Stimulated activated CD4-positive, alpha-beta T cell treated with anti-CD3 and anti-CD28 coated beads, Interleukin-12 subunit alpha, Interleukin-12 subunit beta, amount 100 ng/mL, for 48 hours (primary cell): ENCODE measurements at places on chromosomes 1 and 21.
A peak's percentile ranks its signal among the peaks of the same experiment; 100 is the strongest.

DNA sequence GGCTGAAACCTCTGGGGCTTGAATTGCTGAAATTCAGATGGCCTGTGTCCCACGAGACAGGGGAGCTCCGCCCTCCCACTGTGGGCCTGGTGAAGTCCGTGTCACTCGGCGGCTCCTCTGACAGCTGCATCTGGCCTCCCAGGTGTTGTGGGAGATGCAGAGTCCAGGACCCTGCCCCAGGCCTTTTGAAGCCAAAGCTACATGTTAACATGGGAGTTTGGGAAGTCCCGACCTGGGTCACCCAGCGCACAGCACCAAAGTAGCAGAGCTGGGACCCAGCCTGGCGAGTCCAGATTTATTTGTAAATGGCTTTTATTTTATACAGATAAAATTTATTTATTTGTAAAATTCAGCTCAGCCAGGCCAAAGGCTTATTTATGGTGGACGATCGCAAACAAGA lies 28.9 kb downstream of the SLC37A1 start:
- no peak for DNase-seq

DNA sequence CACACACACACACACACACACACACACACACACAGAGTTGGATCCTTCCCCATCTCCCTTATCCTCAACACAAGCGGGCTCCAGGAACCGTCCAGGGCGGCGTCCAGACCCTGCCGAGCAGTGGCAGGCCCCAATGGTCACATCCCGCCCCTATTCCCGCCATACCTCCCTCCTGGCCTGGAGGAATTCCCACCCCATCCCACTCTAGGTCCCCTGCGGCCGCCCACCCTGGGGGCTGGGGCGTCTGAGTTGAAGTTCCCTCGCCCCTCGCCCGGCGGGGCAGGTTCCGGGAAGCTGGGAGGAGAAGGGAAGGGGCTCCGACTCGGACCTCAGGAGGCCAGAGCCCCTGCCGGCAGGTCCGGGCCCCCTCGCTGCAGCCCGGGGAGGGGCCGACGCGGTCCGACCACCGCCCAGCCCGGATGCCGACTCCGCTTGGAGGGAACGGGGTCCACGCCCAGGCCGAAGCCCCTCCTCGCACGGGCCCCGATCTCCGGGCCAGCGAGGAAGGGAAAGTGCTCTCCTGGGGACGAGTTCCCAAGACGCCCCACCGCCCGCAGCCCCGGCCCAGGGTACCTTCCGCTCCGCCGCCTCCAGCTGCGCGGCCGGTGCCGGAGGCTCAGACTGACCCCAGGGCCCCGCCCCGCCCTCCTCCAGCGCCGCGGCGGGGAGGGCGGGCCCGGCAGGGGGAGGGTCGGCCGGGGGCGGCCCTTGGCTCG lies at the start of gene RHOC:
Gene RHOC, minus strand, starts transcription at position 623 of the 716 bp plus-strand sequence. CDS start 3,328 bp downstream, outside the sequence.
- DNase-seq: no peak

DNA sequence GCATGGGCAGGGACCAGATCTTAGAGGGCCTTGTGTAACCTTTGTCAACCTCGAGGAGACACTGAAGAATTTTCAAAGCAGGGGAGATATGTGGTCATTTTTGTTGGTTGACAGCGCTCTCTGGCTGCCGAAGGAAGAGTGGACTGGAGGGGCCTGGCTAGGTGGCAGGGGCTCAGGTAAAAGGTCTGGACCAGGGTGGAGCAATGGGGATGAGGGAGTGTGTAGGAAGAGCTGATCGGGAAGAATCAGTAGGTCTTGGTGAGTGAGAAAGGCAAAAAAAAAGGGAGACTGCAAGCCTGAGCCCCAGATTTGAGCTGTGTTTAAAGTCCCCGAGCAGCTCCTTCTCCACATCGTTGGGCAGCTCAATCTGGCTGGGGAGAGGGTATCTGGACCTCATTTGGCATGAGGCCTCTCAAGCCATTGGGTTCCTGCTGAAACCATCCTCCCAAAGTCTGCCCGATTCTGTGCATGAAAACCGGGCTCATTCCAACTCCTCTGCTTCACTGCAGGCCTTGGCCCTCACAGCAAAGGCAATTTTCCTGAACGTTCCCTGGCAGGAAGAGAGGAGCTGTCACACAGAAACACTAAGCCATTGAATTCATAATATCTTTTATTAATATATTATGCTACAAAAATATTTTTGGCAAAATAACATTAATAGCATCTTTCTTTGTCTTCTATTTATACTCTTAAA lies 237.1 kb downstream of the TRABD2B start:
- no peak for DNase-seq

GRCh38 chr1:36522021-36522420 lies 39.3 kb upstream of the CSF3R start:
- no peak for DNase-seq

DNA sequence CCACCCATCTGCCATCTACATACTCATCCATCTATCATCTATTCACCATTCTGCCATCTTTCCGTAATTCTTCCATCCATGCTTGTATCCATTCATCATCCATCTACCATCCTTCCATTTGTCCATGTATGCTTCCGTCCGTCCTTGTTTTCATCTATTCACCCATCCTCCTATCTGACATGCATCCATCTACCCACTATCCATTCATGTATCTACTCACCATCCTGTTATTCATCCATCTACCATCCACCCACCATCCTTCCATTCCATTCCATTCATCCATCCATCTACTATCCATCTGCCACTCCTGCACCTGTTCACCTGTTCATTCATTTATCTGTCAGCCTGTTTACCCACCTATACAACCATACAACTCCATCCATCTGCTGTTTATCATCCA lies 86.2 kb downstream of the TRIM11 start:
- no peak for DNase-seq

- DNase-seq: no peak
Measured at GRCh38 chr1:187691439-187691838, 862.7 kb downstream of the PLA2G4A start.

DNA sequence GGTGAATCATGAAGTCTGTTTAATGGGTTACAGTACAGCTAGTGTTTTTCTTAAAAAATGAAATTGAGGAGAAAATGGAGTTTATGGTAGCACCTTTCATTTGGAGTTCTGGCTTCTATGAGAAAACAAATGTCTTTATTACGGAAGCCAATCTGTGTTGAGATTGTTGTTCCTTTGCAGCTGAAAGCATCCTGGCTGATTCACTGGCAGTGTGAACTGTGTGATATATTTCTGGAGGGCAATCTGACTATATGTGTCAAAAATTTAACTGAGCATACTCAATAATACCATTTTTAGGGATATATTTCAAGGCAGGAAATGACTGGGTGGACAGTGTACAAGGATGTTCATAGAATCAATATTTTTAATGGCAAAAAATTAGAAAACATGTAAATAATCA lies 46.6 kb upstream of the LYST start:
- DNase-seq: no peak

DNA sequence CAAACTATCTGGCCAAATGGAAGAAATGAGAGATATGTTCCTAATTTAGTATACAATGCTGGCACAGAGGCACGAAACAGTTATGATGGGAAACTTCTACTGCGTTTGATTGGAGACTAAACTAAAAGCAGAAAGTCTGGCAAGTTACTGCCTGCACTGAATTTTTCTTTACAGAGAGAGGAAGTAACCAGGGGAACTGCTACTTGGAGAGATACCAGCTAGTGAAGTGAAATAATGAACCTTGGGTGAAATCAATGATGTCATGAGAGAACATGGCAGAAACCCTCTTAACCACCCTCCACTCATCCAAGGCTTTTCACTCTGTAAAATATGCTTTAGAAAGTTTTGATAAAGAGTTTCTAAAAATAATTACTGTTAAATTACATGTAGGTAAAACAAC lies 29.3 kb downstream of the NIBAN1 start:
- no peak for DNase-seq

DNA sequence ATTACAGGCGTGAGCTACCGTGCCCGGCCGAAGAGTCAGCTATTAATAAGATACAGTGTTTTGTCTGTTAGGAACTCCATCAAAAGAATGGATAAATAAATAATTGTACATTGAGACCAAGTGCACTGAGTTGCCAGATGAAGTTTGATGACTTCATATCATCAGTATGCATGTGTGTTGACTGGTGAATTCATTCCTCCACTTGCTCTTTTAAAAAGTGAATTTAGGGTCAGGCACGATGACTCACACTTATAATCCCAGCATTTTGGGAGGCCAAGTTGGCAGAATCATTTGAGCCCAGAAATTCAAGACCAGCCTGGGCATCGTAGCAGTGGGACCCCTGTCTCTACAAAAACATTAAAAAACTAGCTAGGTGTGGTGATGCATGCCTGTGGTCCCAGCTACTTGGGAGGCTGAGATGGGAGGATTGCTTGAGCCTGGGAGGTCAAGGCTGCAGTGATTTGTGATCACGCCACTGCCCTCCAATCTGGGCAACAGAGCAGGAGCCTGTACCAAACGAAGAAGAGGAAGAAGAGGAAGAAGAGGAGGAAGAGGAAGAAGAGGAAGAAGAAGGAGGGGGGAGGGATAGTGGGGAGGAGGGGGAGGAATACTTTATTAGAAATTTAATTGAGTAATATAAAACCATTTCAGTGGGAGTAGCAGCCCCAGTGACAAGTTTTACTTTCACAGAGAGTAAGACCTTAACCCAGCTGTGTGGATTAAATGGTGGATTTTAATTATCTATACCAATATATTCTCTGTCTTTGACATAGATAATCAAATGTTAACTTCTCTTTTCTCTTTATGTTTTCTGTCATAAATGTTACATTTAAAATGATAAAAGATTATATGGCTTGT lies 74.9 kb downstream of the CCDC18 start:
- DNase-seq: no peak

- no peak for DNase-seq
Measured at GRCh38 chr1:111802110-111802509, 46.4 kb downstream of the DDX20 start.

DNA sequence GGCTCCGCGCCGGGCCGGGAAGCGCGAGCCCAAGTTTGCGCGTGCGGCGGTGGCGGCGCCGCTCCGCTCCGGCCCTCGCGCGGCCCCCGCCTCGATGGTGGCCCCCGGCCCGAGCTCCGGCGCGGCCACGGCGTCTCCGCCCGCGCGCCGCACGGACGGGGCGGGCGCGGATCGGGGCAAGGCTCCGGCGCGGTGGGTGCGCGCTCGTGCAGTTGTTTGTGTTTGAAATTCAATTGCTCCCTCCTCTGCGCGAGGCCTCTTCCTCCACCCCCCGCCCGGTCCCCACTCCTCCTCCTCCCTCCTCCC lies at the start of gene HDGF:
Gene HDGF, minus strand, starts transcription at position 225 of the 306 bp plus-strand sequence. CDS start 246 bp downstream, outside the sequence.
- no peak for DNase-seq

DNA sequence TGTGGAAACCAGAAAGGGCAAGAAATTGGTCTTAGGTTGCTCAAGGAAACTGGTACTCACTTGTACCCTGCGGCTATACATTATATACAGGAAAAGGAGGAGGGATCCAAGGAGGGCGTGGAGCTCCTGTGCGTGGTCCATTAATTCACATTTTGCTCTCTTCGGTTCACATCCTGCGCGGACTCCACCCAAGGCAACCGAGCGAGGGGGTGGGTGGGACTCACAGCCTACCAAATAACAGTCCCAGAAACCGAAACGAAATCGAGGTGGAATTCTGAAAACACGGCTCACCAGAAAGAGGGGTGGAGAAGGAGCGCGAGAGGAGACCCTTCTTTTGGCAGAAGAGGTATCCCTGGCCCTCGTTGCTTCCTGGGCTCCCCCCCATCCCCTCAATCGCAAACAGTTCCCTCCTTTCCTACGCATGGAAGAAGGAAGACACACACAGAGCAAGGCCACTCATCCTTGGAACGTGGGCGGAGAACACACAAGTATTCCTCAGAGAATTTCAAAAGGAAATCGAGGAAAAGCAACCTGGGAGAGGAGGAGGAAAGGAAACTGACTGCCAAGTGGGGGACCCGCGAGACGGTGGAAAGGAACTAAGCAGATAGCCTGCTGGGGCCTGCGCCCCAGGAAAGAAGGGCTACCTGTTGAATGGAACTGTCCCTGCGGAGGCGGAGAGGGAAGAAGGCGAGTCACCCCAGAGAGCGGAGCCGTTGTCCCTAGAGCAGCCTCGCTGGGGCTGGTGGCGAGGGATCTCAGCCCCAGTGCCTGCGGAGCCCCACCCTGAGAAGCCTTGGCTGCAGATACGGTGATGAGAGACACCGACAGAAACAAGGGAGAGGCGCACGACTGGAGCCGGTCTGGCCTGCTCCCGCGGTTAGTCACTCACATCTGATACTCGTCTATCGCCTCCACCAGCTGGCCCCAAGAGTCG lies 705 bp downstream of the AIDA start:
- peak; percentile 30 for DNase-seq

GRCh38 chr1:7360526-7360925 lies 410.6 kb upstream of the VAMP3 start:
- DNase-seq: no peak

GRCh38 chr21:35172231-35172630 lies 123.1 kb upstream of the RUNX1 start:
- DNase-seq: no peak

- no peak for DNase-seq
Measured at GRCh38 chr1:234751678-234752077, 141.7 kb upstream of the IRF2BP2 start.

DNA sequence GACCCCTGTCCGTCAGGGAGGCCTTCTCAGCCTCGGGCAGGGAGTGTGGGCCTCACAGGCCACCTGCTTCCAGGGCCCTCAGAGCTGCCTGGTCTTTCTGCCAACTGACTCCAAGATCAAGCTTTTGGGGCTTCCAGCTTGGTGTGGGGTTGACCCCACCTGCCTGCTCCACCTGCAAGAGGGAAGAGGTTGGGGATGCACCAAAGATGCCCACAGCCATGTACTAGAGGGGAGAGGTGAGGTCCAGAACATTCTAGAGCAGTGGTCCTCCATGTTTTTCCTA lies 266.7 kb upstream of the VAMP3 start:
- DNase-seq: no peak

- DNase-seq: no peak
Measured at GRCh38 chr1:110928191-110928590, 35.5 kb downstream of the LRIF1 start.

- DNase-seq: no peak
Measured at GRCh38 chr1:40621821-40622450, 43.5 kb downstream of the RIMS3 start.

DNA sequence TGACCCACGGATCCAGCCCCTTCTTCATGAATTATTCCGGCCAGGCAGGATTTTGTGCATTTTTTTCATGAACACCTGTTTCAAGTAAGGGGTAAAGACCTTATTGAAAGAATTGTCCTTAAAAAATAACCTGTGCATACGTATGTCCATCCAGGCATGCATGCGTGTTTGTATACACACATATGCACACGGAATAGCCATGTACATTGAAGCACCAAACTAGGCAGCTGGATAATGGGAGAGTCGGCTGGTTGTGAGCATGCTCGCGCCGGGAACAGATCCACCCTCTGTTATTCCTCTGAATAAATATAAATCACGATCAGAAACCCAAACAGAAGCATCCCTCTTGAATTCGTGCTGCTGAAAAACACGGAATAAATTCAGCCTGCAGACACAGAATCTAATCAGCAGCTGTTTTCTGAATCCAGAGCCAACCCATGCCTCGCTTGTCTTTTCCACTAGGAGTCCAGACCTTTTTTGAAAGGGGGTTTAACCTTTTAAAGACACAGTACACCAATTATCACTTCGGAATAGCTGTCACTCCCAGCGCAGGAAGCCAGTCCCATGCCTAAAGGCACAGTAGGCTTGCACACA lies at the start of gene HIVEP3:
Gene HIVEP3, minus strand, starts transcription at position 473 of the 594 bp plus-strand sequence.
- no peak for DNase-seq

GRCh38 chr1:7857985-7858384 lies 5.1 kb upstream of the UTS2 start:
- no peak for DNase-seq

GRCh38 chr1:26126321-26127084 lies 14.9 kb downstream of the PDIK1L start:
- no peak for DNase-seq

- DNase-seq: no peak
Measured at GRCh38 chr1:208054911-208055379, 144.0 kb upstream of the CD34 start.

- DNase-seq: no peak
Measured at GRCh38 chr1:25356848-25357247, 18.7 kb downstream of the TMEM50A start.
